ENCODE measurements at places on chromosomes 4 and X. TPM values are rescaled to one million over a fixed set of nuclear protein-coding genes. Genes with fewer than 3 reads are reported as not detected.

GRCh38 chr4:188417181-188417580, 277.9 kb downstream of the TRIML1 start:
- no peak for DNase-seq

- DNase-seq, result no peak
These were observed 1.5 kb downstream of the MND1 start for GRCh38 chr4:153346031-153346430.

DNA sequence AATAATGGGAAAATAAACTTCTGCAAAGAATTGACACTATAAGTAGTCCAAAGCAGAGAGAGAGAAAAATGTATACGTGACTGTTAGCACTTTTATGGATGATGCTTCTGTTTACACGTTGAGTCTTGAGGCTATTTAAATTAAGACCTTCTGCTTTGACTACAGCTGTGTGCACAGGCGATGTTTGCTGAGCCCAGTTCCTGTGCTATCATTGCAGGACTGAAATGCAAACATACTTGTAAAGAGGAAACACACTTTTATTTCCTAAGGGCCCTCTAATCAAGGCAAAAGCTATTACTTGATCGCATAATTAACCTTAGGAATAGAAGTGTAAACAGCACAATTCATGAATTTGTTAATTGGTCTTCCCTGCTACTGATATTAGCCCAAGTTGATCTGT, 226.9 kb downstream of the FBXW7 start:
- DNase-seq, result no peak

DNA sequence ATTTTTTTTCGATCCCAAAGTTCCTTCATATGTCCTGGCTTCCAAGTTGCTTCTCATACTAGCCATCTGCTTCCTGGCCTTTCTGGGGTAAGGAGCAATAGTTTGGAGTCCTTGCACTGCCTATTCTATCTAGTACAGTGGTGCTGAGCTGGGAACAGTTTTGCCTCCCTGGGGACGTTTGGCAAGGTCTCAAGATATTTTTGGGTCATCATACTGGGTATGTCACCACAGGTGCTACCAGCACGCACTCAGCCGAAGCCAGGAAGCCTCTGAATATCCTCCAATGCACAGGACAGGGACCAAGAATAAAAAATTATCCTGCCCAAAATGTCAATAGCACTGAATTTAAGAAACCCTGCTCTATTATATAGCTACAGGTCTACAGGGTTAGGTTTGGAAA, 35.4 kb upstream of the TMSB15B start:
- no peak for DNase-seq

GRCh38 chr4:47483745-47484144, 1.3 kb upstream of the ATP10D start:
- DNase-seq, result no peak

DNA sequence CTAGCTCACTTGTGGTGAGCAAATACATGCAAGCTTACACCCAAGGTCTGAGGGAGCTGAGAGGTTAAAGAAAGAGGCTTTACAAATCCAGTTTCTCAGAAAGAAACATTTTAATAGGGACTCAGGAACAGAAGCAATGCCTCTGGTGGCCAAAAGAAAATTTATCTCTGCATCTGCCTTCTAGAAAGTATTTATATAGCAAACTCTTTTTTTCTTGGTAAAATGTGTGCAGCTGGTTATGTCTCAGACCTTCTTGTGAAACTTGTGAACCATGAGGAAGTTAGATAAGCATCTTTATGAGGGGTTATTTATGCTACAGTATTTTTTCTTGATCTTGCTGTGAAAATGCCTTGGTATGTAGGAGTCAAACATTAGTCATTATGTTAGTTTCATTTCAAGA, 48.5 kb upstream of the CYSLTR1 start:
- no peak for DNase-seq

DNA sequence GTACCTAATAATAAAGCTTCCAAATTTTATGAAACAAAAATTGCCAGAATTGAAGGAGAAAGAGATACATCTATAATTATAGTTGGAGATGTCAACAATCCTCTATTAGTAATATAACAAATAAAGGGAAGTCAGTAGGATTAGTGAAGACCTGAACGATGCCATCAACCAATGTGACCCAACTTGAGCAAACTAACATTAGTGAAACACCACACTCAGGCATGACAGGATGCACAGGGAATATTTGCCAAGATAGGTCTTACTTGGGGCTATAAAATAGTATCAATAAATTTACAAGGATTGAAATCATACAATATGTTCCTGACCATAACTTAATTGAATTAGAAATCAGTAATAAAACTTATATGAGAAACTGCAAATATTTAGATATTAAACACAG, 12.0 kb downstream of the SPON2 start:
- DNase-seq, result no peak

GRCh38 chr4:22356987-22357596, 158.8 kb downstream of the ADGRA3 start:
- DNase-seq, result no peak

DNA sequence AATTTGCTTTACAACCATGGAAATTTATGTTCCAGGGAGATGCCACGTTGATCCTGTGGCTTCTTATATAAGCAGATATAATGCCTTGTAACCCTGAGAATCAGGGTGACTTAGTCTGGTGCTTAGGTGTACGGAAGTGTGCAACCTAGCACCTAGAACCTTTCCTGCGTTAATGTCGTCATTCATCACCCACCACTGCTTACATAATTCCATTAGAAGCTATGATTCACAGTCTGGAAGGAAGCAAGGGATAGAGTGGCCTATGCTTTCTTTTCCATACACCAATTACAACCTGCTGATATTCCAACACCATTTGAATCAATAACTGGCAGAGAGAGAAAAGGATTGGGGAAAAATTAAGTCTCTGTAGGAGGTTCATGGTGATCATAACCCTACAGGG, 17.3 kb upstream of the CXCL8 start:
- no peak for DNase-seq

DNA sequence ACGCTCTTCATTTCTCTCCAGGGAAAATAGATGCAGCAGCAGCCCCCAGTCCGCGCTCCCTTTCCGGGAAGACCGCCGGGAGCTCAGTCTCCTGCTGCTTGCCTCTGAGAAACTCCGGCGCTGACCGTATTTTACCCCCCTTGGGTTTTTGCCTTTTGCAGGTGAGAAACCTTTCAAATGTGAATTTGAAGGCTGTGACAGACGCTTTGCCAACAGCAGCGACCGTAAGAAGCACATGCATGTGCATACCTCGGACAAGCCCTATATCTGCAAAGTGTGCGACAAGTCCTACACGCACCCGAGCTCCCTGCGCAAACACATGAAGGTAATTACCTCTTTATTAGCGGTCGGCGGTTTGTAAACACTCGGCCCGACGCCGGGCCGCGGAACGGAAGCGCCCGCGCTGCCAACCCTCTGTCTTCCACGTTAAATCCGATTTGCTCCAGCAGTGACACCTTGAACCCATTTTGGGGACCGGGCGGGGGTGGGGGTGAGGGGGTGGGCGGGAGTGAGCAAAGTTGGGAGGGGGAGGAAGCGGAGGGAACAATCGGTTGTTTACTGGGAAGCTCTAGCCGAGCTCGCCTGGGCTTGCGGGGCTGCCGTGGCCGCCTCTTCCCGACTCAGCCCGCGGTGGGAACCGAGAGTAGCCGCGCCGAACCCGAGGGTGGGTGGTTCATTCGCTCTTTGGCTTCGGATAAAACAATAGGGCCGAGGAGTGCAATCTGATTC, 3.0 kb downstream of the ZIC3 start:
- DNase-seq, result no peak

GRCh38 chr4:41454423-41454822, 83.5 kb upstream of the LIMCH1 start:
- DNase-seq, result no peak

DNA sequence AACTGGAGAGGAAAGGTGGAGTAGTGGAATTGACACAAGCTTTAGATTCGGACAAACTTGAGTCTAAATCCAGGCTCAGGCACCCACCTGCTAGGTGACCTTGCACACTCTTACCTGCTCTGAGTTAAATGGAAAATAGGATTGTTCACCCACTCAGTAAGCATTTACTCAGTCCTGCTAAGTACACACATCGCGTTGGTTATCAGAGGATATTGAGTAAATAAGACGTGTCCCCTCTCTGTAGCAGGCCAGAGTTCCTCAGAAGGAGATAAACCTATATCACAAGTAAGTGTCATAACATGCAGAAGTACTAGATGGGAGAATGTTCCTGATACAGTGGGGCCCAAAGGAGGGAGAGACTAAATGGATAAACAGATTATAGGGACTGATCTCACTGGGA, 117.7 kb downstream of the SMIM20 start:
- no peak for DNase-seq

DNA sequence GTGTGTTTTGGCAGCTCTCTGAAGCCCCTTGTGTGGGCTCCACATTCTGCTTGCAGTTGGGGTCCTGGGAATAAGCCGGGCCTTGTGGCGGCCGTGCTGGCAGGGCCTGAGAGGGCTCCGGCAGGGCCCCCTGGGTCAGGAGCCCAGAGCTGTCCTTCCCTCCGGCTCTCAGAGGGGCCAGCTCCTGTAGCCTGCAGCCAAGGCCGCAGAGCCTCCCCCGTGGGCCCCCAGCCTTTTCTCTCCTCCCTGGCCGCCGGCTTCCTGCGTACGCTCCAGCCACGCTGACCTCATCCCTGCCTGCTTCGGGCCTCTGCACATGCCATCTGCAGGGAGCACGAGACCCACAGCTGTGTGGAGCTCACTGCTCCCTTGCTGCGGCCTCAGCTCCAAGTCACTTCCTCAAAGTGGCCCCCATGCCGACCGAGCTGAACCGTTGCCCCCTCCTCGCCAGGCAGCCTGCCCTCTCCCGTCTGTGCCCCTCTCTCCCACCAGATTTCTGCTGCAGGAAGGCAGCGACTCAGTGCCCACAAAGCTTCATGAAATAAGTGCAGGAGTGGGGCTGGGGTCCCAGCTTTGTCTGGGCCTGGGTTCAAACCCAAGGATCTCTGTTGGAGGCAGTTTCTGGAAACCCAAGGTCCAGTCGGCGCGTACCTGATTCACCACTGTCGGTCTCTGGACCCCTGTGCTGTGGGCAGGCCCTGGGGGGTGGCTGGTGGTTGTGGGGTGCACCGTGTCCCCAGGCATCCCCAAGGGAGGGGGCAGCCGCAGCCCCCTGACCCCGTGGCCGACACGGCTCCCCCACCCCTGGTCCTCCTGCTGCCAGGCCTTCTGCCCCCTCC, 57.1 kb upstream of the NKX1-1 start:
- DNase-seq, result no peak

- no peak for DNase-seq
These were observed 106.8 kb upstream of the MAGEA10 start for GRCh38 chrX:152245213-152245612.

GRCh38 chr4:27701606-27702005, 841.0 kb downstream of the STIM2 start:
- DNase-seq, result no peak

DNA sequence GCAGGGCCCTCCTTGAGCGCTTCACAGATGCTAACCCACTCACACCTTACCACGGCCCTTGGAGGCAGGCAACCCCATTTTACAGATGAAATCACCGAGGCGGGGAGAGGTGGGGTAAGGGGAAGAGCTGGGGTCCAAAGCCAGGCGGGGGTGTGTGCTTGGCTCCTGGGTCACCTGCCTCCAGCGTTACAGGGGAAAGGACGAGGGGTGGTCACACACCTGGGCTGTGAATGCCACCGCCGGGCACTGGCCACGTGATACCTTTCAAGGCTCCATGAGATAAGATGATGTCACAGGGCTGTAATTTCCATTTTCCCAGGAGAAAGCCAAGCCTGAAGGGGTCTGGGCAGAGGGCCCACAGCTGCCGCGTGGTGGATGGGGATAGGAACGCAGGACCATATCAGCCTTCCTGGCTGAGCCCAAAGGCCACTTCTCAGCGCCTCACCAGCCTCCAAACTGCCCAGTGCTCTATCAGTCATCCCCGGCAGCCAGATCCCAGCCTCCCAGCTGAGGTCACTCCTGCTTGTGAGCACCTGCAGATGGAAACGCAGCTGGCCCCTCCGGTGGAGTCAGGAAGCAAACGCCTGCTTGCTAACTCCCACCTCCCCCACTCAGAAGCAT, 62.4 kb upstream of the CRMP1 start:
- DNase-seq, result no peak

DNA sequence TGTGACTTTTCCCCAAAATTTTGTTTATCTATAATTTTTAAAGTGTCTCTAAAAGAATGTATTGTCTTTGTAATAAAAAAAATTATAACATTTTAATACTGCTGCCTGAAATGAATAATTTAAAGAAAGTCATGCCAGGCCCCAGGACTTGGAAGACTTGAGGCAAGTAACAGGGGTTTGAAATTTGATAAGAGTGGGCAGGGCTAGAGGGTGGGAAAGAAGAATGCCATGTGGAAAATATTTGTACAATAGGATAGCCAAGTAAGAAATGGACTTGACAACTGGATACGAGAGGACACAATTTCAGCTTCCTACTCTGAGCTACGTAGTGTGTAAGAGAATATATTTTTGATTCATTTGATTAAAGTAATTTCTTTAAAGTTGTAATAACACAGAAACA, 36.9 kb upstream of the ANKRD50 start:
- DNase-seq, result no peak

DNA sequence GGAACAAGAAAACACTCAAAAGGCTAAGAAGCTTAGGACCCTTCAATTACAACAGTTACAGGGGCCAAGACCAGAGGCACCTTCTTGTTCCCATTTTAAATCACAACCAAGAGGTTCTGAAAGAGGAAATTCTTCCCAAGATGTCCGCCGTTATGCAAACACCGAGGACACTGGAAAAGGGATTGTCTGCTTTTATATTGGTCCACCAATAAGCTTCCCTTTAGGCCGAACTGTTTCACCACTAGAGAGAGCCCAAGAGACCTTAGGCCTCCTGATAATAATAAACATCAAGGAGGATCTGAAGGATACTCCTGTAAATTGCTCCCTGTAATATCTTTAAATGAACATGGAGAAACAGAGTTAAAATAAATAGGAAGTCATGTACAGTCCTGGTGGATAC, 92.6 kb upstream of the NLRP2B start:
- DNase-seq, result no peak

DNA sequence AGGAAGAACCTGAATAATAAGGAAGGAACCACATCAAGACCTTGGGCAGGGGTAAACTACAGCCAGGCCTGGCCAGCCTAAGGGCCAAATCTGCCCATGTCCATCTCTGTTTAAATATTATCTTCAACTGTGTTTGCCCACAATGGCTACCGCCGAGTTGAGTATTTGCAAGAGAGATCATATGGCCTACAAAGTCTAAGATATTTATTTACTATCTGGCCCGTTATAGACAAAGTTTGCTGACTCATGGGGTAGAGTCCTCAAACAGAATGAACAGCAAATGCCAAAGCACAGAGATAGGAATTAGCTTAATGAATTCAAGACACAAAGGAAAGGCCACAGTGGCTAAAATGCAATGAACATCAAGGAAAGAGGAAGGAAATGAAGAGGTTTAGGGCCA, 44.8 kb downstream of the RPS6KA3 start:
- DNase-seq, result no peak

GRCh38 chrX:107658660-107659059, 30.4 kb downstream of the PRPS1 start:
- DNase-seq, result no peak

The DCLK2 gene
- 11.7 TPM for total RNA-seq

The AR gene
- 7.5 TPM for total RNA-seq

The NAP1L3 gene
- total RNA-seq, result 8.5 TPM

The GLRA2 gene
- total RNA-seq, result 0.20 TPM

The SPOCK3 gene
- 1.1 TPM for total RNA-seq

The CNKSR2 gene
- 8.2 TPM for total RNA-seq

The GLRB gene
- 2.4 TPM for total RNA-seq

The MAGEB1 gene
- not detected for total RNA-seq

The CENPVL1 gene
- not detected for total RNA-seq

The UXT gene
- 75.8 TPM for total RNA-seq

The TAF7L gene
- total RNA-seq, result 0.20 TPM

The RAB33A gene
- 0.39 TPM for total RNA-seq

The TACR3 gene
- total RNA-seq, result 0.49 TPM

Measured in skin of body (tissue), 3 donors.